Stimulated activated CD4-positive, alpha-beta T cell treated with anti-CD3 and anti-CD28 coated beads, Interleukin-12 subunit alpha, Interleukin-12 subunit beta, amount 100 ng/mL, for 48 hours (primary cell): ENCODE measurements at places on chromosomes 7 and 10.

- no peak for DNase-seq
Observed at GRCh38 chr10:11610826-11611247, 613 bp downstream of the USP6NL start.

GRCh38 chr10:11719496-11720259 is 22.5 kb upstream of the ECHDC3 start:
- no peak for DNase-seq

- DNase-seq = no peak
Observed at GRCh38 chr10:48574817-48575380, 30.0 kb downstream of the ARHGAP22 start.

DNA sequence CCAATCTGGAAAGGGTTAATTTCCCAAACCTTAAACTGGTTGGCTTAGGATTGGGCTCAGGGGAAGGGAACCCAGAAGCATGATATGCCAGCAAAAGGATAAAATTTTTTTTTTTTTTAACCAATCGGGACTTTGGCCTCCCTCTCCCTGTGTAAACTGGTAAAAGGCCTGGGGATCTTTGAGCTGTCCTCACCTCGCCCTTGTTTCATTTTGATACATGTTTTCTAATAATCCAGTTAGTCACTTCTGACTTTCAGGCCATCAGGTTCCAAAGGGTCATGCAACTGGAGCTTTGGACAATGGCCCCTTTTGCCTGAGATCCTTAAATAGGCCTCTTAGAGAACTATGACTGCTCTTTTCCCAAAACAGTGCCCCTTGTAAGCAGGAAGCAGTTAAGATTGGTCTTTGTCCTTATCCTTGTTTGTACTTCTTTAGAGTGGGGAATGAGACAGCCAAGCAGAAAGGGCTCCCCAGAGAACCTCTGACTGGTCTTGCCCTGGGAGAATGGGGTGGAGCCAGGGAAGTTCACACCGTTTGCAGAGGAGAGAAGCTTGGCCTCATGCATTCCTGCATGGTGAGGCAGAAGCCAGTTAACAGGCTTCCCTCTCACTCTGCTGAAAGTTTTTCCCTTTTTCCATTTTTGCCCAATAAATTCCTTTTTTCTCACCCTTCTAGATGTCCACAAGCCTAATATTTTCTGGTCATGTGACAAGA is 424.2 kb upstream of the CNTNAP2 start:
- DNase-seq = no peak

DNA sequence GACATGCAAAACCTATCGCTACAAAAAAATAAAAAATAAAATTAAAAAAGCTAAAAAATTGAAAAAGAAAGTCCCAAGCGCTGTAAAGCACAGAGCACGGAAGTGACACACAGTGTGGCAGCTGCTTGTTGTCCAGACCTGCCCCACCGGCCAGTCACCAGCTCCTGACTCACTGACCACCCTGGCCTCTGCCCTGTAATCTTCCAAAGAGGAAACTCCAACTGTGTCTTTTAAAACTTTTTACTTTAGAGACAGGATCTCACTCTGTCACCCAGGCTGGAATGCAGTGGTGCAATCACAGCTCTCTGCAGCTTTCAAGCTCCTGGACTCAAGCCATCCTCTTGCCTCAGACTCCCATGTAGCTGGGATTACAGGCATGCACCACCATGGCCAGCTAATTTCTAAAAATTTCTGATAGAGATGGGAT is 23.6 kb downstream of the GNA12 start:
- no peak for DNase-seq

DNA sequence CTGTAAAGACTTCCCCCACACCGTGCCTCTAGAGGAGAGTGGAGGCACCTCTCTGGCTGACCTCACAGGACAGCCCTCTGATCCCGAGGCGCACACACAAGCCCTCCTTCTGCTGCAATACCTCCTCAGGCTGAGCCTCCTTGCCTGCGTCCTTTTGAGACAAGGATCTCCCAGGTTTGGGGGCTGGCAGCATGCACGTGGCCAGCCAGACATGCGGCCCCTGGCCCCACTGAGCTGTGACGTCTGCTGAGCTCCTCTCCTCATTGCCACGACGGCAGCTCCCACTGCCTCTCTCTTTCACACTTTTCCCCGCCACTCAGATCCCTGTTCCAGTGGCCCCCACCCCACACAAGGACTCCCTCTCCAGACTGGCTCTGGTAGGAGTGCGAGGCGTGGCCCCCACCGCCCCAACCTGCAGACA is 12.2 kb upstream of the DNAAF5 start:
- DNase-seq = no peak
